Tongue (tissue), 3 donors: ENCODE measurements at places on chromosomes 7 and 10. TPM values are rescaled to one million over a fixed set of nuclear protein-coding genes. Genes with fewer than 3 reads are reported as not detected.

DNA sequence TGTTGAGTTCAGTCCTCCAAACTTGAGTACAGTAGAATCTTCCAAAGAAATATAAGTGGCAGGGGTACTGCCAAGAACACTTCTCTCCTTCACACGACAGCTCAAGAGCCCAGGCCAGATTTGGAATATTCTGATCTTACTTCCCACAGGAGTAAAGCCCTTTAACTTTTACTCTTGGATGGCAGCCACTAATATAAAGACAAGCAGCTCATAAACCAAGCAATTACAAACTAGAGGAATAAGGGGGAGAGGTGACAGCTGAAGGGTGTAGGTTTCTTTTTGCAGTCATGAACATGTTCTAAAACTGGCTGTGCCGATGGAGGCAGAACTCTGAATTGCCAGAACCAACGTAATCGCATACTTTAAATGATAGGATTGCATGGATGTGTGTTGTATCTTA, 74.8 kb downstream of the SVIL start:
- peak; percentile 71 for DNase-seq

GRCh38 chr10:99631496-99631895, 11.3 kb upstream of the SLC25A28 start:
- no peak for DNase-seq

DNA sequence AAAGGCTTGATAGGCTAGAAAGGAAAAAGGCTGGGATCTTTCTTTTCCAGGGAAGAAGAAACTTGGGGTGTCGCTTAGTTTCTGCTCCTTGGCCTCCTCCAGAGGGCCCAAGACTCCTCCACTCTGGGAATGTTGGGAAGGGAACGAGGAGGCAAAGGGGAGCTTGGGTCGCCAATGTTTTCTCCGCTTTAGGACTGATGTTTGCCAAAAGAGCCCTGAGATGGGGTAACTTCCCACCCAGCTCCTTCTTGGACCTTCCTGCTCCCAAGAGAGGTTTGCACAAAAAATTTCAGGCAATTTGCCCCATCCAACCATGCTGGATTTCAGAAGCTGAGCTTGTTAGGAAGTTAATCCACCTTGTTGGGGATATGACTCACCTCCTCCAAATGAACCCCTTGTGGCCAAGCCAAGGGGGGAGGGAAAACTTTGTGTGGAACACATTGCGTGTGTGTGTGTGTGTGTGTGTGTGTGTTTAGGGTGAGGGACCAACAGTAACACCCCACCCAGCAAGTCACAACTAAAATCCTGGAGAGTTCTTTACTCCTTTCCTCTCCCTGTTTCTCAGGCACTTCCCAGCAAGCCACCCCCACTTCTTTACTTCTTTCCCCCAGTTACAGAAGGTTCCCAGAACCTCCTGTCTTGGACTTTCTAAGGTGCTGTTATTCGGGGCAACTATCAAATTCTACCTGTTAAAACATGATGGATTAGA, 8.7 kb upstream of the HOXA2 start:
- DNase-seq = no peak

DNA sequence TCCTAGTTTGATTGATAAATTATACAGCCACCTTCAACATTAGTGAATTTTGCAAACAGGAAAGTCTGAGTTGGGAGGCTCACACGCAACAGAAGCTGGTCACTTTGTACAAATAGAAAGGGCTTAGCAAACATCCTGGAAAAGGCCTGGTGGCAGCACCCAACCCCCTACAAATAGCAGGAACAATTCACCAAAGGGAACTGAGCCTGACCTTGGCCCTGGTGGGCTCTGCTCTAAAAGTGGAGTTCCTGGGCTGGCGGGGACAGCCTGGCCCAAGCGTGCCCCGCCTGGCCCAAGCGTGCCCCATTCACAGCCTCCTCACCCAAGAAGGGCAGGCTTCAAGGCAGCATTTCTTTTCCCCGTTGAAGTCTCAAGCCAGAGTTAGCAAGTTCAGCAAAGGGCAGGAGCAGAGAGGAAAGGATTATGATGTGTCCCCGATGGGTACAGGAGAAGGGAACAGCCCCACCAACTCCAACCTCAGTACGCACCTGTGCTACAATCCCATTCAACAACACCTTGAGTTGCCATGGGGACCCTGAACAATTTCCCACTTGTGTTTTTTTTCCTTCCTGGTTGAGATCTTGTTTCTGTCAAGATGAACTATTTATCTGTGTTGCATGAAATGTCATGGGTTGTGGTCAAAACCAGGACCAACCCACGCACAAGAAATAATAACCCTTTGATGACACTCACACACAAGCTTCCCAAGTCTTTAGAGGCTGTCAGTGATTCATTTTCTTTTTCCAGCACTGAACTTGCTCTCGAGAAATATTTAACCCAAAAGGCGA, 43.4 kb downstream of the RGS10 start:
- no peak for DNase-seq

DNA sequence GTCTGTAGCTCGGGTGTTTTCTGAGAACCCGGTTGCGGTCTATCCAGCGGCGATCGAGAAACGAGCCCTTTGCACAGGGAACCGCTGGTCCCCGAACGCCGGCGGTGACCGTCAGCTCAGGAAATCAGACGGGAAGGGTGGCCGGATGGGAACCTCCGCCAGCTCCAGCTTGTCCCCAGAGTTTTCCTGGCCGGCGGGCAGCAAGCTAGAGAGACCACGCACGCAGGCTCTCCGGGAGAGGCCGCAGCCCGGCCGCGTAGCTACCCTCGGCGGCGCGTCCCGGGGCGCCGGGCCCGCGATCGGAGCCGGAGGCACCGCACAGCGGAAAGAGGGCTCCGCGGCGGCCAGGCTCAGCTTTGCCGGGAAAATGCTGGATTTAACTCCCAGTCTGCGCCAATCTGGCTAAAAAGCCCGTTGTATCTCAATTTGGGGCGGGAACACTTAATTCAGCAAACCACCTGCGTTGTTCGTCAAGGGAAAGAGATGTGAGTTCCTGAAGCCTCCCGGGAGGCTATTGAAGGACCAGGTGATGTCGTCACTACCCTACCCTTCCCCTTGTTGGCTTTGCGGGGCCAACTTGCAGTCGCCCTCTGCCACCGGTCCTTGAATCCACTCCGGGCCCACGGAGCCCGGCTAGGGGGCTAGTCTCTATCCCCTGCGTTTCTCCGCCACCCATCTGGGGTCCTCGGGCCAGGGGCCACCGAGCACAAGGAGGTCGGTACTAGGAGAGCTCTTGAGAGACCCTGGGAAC, 859 bp upstream of the CH25H start:
- peak; percentile 58 for DNase-seq

DNA sequence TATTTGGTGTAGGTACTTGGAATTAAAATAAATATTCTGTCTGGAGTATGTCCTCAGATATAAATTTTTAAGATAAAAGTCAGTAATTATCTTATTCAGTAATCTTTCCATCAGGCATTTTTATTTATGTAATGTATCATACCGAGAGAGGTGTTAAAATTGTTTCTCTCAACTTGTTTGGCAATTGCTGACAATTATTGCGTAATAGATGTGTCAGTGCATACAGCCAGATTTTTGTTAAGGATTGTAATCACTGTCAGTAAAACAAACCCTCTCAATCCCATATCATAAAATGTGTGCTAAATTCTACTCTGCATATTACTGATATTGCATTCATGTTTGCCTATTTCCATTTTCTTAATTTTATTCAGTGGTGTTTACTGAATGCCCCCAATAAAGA, 69.2 kb downstream of the CNTNAP2 start:
- no peak for DNase-seq

GRCh38 chr10:1850971-1851527, 113.7 kb upstream of the ADARB2 start:
- no peak for DNase-seq

- DNase-seq = no peak
Observed at GRCh38 chr10:77522268-77522809, 115.3 kb downstream of the KCNMA1 start.

GRCh38 chr10:26911811-26912461, 51.2 kb upstream of the ABI1 start:
- no peak for DNase-seq

- DNase-seq = no peak
Observed at GRCh38 chr7:135537905-135538304, 19.8 kb upstream of the NUP205 start.

- no peak for DNase-seq
Observed at GRCh38 chr7:142838461-142839213, 16.2 kb upstream of the EPHB6 start.

GRCh38 chr7:101243646-101244374, 1.1 kb downstream of the FIS1 start:
- DNase-seq = no peak

- DNase-seq = no peak
Observed at GRCh38 chr7:13308423-13308822, 621.0 kb downstream of the ARL4A start.

DNA sequence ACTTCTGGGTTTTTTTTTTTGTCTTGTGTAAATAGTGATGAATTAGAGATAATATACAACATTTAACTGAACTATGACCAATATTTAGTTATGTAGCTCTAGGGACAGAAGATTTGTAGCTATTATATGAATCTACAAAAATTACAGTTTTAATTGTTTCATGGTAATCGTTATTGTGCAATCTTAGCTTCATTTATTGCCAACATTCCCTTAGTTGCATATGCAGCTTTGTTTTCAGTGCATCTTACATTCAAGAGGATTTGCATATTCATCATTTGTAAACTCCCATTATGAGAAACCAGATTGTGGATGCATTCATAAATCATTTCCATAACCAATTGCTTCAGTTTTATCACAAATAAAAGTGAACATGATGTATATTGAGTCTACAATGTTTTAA, 68.8 kb downstream of the MALRD1 start:
- DNase-seq = no peak

DNA sequence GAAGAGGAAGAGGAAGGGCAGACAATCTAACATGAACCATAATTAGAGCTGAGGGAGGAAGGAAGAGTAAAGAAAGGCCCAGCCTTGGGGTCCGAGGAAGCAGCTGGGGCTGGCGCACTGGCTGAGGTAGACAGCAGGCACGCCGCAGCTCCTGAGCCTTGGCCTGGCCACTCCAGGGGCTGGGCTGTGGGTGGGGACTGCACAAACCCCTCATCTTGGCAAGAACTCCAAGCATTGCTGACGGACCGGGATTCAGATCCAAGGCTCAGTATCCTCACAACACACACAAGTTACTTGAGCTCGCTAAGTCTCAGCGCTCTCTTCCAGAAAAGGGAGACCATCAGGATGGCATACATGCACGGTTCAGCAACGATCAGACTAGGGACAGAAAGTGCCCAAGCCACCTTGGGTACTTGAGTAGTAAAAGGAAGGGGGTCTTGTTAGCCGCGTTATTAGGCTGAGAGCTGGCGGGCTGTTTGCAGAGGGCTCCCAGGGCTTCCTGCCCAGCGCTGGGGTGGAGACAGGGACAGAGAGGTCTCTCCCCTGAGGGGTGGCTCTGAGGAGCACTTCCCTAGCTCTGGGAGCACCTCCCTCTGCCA, 4.5 kb downstream of the TNS3 start:
- DNase-seq = peak; percentile 81

- no peak for DNase-seq
Observed at GRCh38 chr10:100876585-100877460, 35.9 kb upstream of the SLF2 start.

- DNase-seq = no peak
Observed at GRCh38 chr10:61844116-61844822, 57.2 kb upstream of the ARID5B start.

GRCh38 chr10:131261890-131262475, 49.5 kb downstream of the TCERG1L start:
- no peak for DNase-seq

DNA sequence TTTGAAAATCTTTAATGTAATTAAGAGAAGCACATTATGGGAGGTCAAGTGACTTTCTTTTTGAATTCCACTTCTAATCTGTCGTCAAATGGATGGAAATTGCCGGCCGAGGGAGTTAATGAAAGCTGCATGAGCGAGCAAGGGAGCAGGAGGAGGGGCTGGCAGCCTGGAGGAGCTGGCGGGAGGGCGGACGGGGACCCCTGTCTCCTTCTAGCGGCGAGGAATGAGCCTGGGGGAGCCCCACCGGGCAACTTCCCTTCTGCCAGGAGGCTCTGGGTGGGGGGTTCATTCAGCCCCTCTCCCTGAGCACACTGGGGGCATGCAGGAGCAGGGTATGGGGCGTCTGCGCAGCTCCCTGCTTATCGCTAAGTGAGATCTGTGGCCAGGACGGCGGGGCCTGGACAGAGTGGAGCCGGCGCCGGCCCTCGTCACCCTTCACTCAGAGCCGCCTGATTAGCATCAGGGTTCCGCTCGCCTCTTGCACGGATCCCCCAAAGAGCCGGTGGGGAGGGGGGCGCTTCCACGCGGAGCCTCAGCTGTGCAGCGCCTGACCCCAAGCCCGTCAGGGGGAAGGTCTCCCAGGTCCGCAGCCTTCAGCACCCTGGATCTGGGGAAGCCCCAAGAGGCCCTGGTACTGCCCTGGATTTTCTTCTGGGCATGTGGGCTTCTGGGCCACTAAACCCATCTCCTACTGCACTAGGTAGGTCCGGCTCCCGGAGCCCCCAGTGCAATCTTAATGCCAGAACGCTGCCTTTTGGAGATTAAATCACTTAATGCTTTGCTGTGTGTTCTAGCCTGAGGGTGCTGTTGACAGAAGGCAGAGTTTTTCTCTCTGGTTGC, 680.8 kb downstream of the LRMDA start:
- peak; percentile 36 for DNase-seq

DNA sequence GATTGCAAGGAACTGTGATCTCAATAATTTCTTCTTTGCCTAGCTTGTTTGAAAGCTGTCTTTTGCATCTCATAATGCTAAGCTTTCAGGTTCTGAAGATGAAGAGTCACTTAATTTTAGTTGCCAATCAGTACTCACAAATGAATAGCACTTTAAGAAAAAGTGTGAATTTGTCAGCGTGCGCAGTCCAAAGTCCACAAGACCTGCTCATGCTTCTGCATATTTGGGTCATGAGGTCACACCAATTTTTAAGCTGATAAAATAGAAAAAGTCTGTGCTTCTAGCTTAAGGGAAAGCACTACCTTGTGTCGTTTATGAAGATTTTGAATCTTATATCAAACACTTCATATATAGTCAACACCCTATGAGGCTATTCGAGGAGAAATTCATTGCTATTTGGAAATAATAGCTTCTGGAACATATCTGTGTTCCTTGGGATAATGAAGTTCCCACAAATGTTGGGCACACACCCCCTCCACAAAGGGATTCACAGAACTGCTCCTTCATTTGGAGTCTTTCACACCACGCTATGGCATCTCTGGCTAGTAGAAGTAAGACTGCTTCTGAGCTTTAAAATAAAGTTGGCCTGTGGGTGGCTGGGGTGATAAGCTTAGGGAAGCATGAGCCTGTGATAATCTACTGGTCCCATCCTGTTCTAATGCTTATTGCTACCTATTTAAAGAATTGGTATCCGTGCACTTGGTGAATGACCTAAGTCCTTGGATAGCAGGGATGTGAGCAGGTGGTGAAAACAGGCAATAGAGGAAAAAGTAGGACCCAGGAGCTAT, 33.3 kb downstream of the A1CF start:
- DNase-seq = no peak

GRCh38 chr10:60141896-60142559, 235.7 kb upstream of the CCDC6 start:
- DNase-seq = peak; percentile 20

- no peak for DNase-seq
Observed at GRCh38 chr7:50339990-50340500, 35.5 kb downstream of the IKZF1 start.

DNAJC30 gene
- 1.7 TPM for total RNA-seq

VAX1 gene
- not detected for total RNA-seq

VSTM4 gene
- total RNA-seq = 56.1 TPM

CPA5 gene
- total RNA-seq = 0.31 TPM

TAS2R41 gene
- total RNA-seq = 0.31 TPM

FAM170B gene
- total RNA-seq = not detected

C7orf57 gene
- total RNA-seq = not detected

HGF gene
- total RNA-seq = 10.2 TPM

CDC123 gene
- 57.7 TPM for total RNA-seq
